Tibial nerve (tissue), 4 donors: ENCODE measurements at places on chromosomes 1 and 21.

GRCh38 chr1:156848461-156849150 lies 10.3 kb downstream of the INSRR start:
- DNase-seq = no peak

DNA sequence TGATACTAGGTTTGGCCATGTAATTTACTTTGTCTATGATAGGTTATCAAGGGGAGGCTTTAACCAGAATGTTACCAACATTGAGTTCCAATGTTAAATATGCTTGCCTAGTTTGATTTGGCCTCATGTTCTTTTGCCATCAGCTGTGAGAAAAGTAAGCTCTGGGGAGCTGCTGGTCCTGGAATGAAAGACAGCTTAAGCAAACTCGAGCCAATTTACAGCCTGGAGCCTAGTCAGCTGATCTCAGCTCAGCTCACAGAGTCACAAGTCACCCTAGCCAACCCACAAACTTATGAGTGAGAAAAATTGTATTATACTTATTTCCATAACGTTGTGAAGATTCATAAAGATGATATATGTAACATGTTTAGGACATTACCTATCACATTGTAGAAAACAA lies 426.7 kb downstream of the RWDD3 start:
- DNase-seq = no peak

DNA sequence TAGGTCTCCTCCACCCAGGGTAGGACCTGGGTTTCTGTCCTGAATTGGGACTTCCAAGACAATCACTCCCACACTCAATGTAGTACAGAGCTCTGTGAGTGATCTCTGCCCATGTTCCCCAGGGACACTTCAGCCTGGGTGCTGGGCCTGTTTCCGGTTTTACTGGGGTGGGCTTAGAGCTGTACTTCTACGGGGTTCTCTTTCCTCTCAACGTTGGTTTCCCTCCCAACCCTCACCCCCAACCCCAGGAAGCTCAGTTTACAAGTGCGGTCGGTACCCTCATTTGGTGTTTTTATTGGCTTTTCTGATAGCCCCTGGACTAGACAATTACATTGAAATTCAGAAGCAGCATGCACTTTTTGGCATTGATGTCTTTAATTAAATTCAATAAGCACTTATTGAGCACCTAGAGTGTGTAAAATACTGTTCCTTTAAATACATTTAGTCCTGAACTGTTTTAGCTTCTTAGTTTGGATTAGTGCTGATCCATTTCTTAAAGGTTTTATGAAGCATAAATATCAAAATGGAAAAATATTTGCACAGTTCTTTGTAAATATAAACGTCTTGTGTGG lies 542 bp upstream of the XPR1 start:
- DNase-seq = no peak

GRCh38 chr1:200294241-200294640 lies 115.6 kb downstream of the ZNF281 start:
- DNase-seq = no peak

DNA sequence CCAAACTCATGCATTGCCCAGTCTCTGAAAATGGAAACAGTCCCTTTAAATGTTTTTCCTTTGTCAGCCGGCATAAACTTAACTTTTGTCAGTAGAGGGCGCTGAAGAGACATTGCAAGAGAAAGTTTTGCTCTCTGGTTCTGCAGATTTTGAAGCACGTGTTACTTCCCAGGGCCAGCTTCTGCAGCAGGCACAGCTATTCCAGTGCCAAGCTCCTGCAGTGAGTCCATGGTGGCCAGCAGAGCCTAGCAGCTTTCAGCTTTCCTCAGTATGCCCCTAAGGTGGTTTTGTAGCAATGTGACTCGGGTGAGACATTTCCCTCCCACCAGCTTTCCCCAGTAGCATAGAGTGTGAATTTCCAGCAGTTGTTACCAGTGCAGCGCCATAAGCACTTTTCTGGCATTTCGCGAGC lies 2.6 kb upstream of the IFI44L start:
- peak; percentile 37 for DNase-seq

DNA sequence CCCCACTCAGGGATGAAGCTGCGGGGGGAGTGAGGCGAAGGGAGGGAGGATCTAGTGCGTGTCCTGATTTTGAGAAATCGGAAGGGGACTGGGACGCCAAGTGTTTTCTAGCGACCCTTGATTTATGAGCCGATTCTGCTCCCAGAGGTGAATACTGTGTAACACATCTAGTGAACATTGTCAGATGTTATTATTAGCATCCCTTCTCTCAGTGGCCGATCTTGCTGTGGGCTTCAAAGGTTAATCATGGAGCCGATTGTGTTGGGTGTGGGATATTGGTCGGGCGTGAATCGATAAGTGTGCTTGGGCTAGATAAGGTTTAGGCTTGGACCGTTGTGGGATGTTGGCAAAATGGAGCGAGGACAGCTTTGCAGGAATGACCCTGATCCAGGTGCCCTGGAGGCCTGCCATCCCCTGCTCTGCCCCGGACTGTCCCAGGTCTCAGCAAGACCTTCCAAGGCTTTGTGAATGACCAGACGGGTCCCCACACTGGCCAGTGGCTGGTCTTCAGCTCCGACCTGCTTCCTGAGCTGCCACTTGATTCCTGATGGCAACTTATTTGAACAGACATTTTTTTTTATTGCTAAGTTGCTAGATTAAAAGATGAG lies 2.2 kb downstream of the AJAP1 start:
- no peak for DNase-seq

GRCh38 chr1:232213928-232214327 lies 416.0 kb downstream of the SIPA1L2 start:
- no peak for DNase-seq

GRCh38 chr1:183646776-183647175 lies 6.3 kb downstream of the APOBEC4 start:
- no peak for DNase-seq

- no peak for DNase-seq
Observed at GRCh38 chr1:223221686-223222085, 78.6 kb upstream of the TLR5 start.

DNA sequence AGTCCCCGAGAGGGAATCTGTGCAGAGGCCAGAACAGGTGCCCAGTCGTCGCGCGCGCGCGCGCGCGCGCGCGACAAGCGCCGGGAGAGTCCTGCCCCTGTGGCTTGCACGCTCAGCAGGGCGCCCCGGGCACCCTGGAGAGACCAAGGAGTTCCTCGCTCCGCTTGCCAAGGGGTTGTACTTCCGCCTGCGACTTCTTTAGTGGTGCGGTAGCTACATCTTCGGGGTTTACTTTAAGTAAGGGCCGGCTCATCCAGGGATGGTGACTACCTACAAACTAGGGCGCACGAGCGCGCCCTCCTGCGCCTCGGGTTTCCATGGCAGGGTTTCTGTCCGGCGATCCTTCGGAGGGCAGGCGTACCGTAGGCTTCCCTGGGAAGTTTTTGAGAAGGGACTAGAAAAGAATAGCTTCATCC lies 1.4 kb downstream of the LHX4 start:
- no peak for DNase-seq

GRCh38 chr1:70405780-70406416 lies 5.2 kb upstream of the CTH start:
- DNase-seq = no peak

- DNase-seq = no peak
Observed at GRCh38 chr1:58786184-58786926, 2.5 kb upstream of the JUN start.

DNA sequence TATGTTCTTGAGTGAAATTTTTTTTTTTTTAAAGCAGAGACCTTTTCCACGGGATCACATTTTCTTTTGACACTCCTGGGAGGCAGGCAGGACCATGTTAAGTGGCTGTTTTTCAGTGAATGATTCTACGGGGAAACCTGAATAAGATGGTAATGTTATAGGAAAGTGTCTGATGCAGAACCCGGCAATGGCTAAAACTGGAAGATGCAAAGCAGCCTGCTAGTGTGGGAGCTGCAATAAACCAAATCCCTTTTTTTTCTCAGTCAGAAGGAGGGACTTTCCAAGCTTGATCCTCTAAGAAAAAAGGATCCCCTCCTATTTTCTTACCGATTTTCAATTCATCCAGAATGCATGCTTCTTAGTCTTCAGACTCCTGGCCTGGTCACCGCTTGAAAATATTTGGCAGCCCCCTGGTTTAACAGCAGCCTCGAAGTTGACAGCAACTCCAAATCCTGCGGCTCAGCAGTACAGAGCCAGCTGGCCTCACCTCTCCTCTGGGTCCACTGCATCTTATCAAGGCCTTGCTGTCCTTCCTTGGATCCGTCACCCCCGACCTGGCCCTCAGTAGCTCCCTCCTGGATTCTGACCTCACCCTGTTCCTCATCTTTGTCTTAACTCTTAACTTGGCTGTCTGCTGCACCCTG lies 5.6 kb downstream of the MX2 start:
- no peak for DNase-seq

- no peak for DNase-seq
Observed at GRCh38 chr1:27109103-27109822, 45.7 kb downstream of the SLC9A1 start.

GRCh38 chr1:236124965-236125364 lies 17.4 kb upstream of the GPR137B start:
- no peak for DNase-seq

DNA sequence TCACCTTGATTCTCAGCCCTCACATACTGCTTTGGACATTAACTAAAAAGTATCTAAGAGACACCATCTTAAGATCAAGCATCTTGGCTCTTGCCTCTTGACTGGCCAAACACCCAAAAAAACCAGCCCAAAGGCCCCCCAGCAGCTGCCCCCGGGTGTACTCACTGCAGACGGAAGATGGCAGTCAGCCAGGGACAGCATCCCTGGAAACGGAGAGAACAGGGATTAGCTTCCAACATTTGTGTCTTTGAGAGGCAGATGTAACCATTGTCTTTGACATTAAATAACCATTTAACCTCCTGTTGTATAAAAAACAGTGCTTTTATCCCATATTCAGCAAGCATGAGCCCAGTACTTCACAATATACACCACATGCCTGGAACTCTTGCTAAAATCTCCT lies 11.3 kb downstream of the TMEM63A start:
- no peak for DNase-seq

DNA sequence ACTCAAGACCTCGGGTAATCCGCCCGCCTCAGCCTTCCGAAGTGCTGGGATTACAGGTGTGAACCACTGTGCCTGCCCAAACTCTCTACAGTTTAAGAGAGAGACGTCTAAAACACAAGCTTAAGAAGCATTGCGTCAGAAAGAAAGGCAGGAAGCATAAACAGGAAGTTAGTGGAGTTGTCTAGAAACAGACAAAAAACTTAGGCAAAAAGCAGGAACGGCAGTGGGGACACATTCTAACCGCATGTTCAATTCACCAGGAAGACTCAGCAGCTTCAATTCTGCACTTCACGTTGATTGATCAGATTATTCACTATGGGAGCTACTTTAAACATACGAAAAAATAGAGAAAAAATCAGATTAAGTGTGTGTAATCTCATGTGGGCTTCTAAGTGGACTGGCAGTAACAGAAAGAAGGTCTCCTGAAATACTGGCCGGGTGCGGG lies 7.4 kb downstream of the CFAP74 start:
- no peak for DNase-seq

DNA sequence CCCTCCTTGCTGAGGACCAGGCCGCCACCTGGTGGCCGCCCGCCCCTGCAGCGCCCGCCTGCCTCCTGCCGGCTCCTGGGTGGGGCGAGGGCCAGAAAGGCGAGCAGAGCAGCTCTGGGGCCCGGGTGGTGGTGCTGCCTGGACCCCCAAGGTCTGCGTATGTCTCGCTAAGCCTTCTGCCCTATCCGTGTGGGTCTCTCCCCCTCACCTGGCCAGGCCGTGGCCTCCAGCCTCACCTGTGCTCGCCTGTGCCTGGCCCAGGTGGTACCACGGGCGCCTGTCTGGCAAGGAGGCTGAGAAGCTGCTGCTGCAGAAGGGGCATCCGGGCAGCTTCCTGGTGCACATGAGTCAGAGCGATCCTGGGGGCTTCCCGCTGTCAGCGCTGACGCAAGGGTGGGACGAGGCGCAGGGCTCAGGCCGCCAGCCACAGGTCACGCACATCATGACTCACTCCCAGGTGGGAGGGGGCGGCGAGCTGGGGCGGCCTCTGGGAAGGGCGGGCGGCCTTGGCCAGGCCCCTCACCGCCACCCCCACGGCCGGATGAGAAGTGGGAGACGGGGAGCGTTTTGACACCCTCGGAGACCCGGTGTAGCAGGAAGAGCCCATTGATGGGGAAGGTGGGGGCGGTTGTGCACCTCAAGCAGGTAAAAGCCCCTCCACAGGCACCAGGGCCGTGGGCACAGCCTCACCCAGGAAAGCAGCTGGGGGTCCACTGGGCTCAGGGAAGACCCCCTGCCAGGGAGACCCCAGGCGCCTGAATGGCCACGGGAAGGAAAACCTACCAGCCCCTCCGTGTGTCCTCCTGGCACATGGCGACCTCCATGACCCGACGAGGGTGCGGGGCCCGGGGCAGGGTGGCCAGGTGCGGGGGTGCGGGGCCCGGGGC lies 9.9 kb downstream of the RNF223 start:
- peak; percentile 27 for DNase-seq

- DNase-seq = no peak
Observed at GRCh38 chr1:18155881-18156385, 48.3 kb downstream of the IGSF21 start.

GRCh38 chr1:14915356-14916054 lies 238.0 kb upstream of the TMEM51 start:
- no peak for DNase-seq

DNA sequence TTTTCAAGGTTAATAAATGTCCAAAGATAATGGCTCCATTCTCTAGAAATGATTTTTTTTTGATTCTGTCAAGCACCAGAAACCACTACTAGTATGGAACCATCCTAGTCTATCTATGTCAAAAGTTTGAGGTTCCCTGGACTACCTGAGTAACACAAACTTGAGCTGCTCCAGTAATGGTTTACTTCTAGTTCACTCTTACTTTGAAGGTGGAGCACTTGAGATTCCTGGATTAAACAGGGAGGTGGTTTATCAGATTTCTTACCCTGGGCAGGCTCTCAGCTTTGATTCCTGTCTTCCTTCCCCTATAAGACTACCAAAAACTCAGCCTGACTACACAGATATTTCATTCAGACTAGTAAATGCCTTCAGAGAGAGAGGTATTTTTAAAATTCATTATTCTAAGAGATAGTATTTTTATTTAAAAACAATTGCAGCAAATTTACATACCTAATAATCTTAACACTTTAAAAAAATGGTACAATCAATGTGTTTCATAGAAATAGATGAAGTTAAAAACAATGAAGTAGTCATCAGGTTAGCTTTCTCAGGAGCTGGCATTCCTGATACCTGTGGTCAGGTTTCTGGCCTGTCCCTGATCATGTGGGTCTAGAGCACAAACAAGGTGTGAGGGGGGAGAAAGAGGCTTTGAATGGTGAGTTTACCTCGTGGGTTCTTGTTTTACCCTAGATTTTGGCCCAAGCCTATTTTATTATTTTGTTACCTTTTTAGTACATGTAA lies 23.4 kb downstream of the PHC2 start:
- no peak for DNase-seq

- no peak for DNase-seq
Observed at GRCh38 chr21:38645282-38645681, 147.0 kb upstream of the ERG start.

DNA sequence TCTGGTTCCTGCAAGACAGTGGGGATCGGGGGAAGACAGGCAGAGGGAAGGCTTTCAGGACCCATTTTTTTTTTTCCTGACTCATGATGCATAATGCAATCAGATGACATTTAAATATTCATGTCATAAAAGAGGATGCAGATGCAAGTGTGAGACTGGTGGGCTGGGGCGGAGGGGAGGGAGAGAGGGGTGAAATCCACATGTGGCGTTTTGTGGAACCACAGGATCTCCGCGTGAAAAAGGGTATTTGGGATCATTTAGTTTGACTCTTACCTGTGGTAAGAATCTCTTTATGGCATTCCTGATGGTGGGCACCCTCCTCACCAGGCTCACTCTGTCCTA lies 249.3 kb upstream of the CSF3R start:
- DNase-seq = no peak

- no peak for DNase-seq
Observed at GRCh38 chr21:38626306-38626705, 128.0 kb upstream of the ERG start.

GRCh38 chr21:34537838-34538237 lies 25.8 kb upstream of the KCNE1 start:
- no peak for DNase-seq
